ENCODE measurements at places on chromosomes 3 and 15.

GRCh38 chr15:42159381-42160015 lies 3.1 kb upstream of the PLA2G4F start:
- DNase-seq, result no peak

DNA sequence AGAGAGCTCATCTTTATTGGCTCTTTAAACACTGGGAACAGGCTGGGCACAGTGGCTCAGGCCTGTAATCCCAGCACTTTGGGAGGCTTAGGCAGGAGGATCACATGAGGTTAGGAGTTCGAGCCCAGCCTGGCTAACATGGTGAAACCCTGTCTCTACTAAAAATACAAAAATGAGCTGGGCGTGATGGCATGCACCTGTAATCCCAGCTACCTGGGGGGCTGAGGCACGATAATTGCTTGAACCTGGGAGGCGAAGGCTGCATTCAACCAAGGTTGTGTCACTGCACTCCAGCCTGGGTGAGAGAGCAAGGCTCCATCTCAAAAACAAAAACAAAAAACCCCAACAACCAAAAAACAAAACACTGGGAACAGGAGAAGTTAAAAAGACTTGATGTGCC lies 72.1 kb downstream of the CHAC1 start:
- no peak for DNase-seq

DNA sequence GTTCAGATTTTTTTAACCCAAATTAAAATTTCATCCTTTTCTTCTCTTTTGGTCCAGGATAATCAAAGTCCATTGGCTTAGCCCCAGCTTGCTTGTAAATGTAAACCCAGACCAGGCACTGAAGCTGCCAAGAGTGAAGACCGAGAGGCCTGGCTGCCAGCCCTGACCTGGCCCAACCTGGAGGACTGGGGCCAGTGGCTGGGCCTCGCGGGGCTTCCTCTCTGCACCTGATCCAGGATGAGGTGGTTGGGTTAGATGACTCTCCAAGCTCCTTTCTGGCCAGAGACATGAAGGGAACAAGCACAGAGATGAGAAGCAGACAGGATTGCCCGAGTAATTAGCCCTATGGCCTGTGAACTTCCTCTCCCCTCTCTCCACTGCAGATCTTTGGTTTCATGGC lies 50.6 kb downstream of the CMTM6 start:
- no peak for DNase-seq

GRCh38 chr3:117761703-117762620 lies 1052.4 kb downstream of the TUSC7 start:
- DNase-seq, result no peak

DNA sequence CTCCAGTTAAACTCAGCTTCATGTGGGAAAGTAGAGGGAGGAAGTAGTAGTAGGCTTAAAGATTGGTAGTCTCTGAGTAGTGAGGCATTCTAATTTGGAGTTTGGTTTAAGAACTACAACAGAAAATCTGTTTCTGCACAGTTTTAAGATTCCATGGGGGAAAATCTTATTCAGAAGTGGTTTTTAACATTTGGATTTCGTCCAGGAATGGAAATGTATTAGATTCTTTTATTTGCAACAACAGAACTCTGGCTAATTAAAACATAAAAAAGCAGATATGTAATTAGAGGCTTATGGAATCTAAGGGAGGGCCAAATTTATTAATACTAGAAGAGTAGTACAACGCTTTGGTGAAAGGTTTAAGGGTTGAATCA lies 36.0 kb downstream of the NECTIN3 start:
- no peak for DNase-seq
